Activated naive CD8-positive, alpha-beta T cell treated with anti-CD3 and anti-CD28 coated beads for 36 hours (primary cell): ENCODE measurements at places on chromosomes 3 and 15. TPM values are rescaled to one million over a fixed set of nuclear protein-coding genes. Genes with fewer than 3 reads are reported as not detected.

GRCh38 chr3:47000198-47000815 lies 20.8 kb downstream of the NBEAL2 start:
- no peak overlapping the region for H3K4me3 ChIP-seq
- H3K4me1 ChIP-seq, result peaks cover 10% of the 10 kb centered on the region
- H3K27me3 ChIP-seq, result no peaks in the 10 kb centered on the region
- no peak for DNase-seq

Gene TOP2B
- 128 TPM for total RNA-seq

- H3K27ac ChIP-seq, result no peak overlapping the region
- DNase-seq, result no peak
- H3K27me3 ChIP-seq, result peaks cover 34% of the 10 kb centered on the region
- no peaks in the 10 kb centered on the region for H3K36me3 ChIP-seq
These were observed 31.7 kb downstream of the ATP2B2 start for GRCh38 chr3:10473581-10474274.

Gene LMAN1L
- 0.33 TPM for total RNA-seq

DNA sequence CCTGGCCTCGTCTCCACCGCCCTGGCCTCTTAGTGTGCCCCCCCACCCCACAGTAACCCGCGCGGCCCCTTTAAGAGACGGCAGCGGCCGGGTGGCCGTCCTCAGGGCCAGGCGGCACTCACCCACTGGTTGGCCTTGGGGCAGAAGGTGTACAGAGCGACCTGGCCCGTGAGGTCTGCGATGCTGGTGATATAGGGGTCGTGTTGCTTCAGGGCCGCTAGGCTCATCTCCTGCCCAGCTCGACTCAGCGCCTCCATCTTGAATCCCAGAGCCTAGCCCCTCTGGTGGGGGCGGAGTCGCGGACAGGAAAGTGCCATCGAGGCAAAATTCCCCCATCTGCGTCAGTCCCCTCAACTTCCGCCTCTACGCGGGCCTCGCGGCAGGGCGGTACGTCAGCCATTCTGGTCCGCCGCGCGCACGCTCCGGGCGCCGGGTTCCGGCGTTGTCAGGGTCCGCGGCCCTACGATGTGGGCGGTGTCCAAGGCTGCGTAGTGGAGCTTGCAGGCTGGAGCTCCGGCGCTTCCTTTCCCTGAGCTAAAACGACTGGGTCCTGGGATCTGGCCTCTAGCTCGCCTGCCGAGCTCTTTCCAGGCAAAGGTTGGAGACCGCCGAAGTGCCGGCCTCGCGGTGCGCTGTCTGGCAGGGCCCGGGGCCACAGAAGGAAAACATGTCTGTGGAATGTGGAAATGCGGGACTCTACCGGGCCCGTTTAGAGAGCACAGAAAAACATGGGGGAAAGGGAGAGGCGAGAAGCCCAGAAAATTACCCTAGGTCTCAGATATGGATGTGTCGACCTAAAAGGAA lies at the start of gene DCP1A:
DCP1A (minus strand) TSS at position 283 of the 804 bp plus-strand sequence; CDS start at position 257, 26 bp downstream.
- peak within 1 kb of the TSS; percentile 98 for H3K4me3 ChIP-seq
- H3K36me3 ChIP-seq, result peaks cover 24% of the 10 kb centered on the region
- H3K27ac ChIP-seq, result peak within 1 kb of the TSS; percentile 98
- peak; percentile 96 for DNase-seq
- no peaks in the 10 kb centered on the region for H3K27me3 ChIP-seq
- peaks cover 27% of the 10 kb centered on the region for H3K4me1 ChIP-seq

Gene FOXB1
- 0.14 TPM for total RNA-seq

Gene CD200R1
- 1.8 TPM for total RNA-seq

Gene SCAANT1
- not detected for total RNA-seq

DNA sequence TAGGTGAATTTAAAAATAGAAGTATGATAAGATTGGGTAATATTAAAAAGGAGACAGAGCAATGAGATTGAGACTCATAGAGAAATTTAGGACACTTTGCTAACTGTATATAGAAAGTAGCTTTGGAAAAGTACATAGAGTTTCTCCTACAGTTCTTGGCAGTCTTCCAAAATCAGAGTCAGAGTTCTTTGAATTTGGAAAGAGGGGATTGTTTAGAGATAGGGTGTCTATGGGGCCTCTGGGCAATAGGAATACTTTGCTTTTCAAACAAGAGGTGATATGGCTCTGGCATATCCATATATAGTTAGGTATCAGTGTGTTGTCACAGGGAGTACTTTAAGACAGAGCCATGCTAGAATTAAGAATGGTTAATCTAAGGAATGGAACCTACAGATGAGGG lies 477.1 kb upstream of the KCNMB2 start:
- no peaks in the 10 kb centered on the region for H3K36me3 ChIP-seq
- H3K4me3 ChIP-seq, result no peak overlapping the region
- H3K27me3 ChIP-seq, result no peaks in the 10 kb centered on the region
- peaks cover 9% of the 10 kb centered on the region for H3K4me1 ChIP-seq
- no peak for DNase-seq

DNA sequence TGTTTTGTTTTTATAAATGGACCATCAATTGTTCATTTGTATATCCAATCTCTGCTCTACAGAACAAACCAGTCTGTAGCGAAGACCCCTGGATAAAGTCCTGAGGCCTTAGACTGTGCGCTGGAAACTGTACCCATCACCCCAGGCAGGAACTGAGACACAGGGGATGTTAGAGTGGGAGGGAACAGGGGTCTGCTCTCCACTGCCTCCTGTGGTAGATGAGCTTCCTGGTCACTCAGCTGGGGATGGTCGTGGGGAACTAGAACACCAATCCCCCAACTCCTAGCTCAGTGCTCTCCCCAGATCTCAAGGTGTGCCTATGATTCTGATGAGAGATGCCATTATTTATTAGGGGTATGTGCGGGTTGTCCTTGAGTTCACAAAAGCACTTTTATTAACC lies 340.2 kb upstream of the IGF1R start:
- no peak overlapping the region for H3K27ac ChIP-seq
- no peak for DNase-seq
- no peaks in the 10 kb centered on the region for H3K36me3 ChIP-seq
- H3K4me3 ChIP-seq, result no peak overlapping the region

- no peak for DNase-seq
- H3K36me3 ChIP-seq, result no peaks in the 10 kb centered on the region
- no peak overlapping the region for H3K27ac ChIP-seq
- no peaks in the 10 kb centered on the region for H3K4me1 ChIP-seq
These were observed 2.7 kb downstream of the RYR3 start for GRCh38 chr15:33313491-33313890.

DNA sequence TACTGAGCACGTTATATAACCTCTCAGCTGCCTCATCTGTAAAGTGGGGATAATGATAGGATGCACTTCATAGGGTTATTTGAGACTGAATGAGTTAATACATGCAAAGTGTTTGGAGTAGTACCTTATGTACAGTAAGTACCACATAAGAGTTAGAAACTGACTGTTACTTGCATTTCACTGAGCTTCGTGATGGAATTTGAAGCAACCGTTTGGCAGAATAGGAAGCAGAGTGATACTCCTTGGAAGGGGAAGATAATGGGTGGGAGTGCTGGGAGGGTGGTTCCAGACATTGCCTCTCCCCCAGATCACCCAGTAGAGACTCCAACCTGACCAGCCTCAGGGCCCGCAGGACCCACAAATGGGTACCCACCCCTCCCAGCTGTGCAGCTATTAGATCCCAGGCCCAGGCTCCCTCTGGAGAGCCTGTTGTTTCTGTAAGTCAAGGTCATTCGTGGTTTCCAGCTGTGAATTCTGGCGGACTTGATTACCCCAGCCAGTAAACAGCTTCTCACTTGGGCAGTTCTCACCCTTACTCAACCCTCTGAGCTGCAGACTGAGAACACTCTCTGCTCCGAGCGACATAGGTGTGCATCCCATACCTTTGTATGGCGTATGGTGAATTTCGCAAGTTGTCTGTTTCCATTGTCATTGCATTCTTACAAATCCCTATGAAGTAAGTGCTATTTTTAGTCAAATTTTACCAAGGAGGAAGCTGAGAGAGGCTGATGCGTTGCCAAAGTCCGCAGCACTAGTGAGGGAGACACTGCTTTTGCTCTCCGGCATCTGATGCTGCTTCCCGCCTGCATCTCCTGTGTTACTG lies 11.1 kb downstream of the ALPK3 start:
- no peak overlapping the region for H3K4me3 ChIP-seq
- no peaks in the 10 kb centered on the region for H3K36me3 ChIP-seq
- DNase-seq, result no peak

Gene ROBO1
- total RNA-seq, result 16.5 TPM

DNA sequence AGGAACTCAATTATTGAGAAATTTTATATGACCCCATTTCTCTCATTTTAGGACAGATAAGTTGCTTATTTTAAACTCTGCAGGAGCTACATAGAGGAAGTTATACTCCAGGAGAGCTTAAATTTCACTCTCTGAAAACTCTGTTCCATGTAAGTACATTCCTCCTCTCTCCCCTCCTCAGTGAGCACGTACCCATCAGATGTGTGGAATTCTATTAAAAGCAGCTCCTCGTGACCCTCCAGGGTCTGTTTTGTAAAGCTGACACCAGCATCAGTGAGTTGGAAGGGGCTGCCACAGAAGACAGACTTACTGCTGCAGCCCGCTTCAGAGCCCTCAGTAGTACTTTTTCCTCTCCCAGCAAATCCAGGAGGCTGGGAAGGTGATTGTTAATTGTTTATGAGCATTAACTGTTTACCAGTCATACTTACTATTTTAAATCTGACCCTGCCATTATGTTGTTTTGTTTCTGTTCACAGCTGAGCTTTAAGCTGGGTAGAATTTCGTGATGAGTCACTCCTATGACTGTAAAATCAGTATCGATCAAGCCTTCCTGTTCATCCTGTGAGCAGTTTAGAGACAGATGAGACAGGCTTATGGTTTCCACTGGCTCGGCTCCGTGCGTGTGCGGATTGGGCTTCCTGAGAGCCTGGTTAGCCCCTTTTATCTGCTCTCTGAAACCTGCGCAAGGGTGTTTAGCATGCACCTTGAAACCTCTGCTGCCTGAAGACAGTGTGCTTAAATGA lies 20.4 kb downstream of the IGF1R start:
- peak; percentile 56 for DNase-seq
- H3K4me1 ChIP-seq, result peaks cover 61% of the 10 kb centered on the region
- peaks cover 3% of the 10 kb centered on the region for H3K36me3 ChIP-seq
- no peaks in the 10 kb centered on the region for H3K27me3 ChIP-seq
- peak overlapping the region; percentile 13 for H3K27ac ChIP-seq

DNA sequence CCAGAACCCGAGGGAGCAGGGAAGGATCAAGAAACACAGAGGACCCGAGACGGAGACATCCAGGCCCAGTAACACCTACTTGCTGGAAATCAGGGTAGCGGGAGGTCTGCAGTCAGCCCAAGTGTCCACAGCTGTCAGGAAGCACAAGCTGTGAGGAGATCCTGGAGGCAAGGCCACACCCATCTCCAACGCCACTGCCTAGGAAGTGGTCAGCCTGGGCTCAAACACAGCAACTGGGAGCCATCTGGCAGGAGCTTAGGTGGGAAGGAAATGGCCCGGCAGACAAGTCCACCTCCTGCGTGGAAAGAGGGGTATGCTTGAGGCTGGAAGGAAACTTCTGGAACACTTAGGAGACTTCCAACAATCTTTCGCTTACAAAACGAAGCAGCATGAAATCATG lies 407.1 kb downstream of the VPS13C start:
- H3K27ac ChIP-seq, result no peak overlapping the region
- H3K4me3 ChIP-seq, result no peak overlapping the region
- peaks cover 3% of the 10 kb centered on the region for H3K27me3 ChIP-seq
- H3K4me1 ChIP-seq, result no peaks in the 10 kb centered on the region
- DNase-seq, result no peak

- H3K4me1 ChIP-seq, result no peaks in the 10 kb centered on the region
- no peak for DNase-seq
- H3K27ac ChIP-seq, result no peak overlapping the region
These were observed 272.0 kb downstream of the KLF13 start for GRCh38 chr15:31598620-31599019.

- no peak for DNase-seq
- H3K4me3 ChIP-seq, result no peak overlapping the region
- H3K4me1 ChIP-seq, result no peaks in the 10 kb centered on the region
- H3K27ac ChIP-seq, result no peak overlapping the region
These were observed 20.1 kb downstream of the FAM3D start for GRCh38 chr3:58646503-58646902.

GRCh38 chr3:194161131-194162045 lies 25.4 kb downstream of the HES1 start:
- no peak overlapping the region for H3K27ac ChIP-seq
- H3K36me3 ChIP-seq, result no peaks in the 10 kb centered on the region
- H3K27me3 ChIP-seq, result peaks cover 37% of the 10 kb centered on the region
- no peak overlapping the region for H3K4me3 ChIP-seq

- no peak overlapping the region for H3K27ac ChIP-seq
- peaks cover 31% of the 10 kb centered on the region for H3K27me3 ChIP-seq
- peaks cover 12% of the 10 kb centered on the region for H3K4me1 ChIP-seq
- DNase-seq, result no peak
- H3K36me3 ChIP-seq, result no peaks in the 10 kb centered on the region
- H3K4me3 ChIP-seq, result no peak overlapping the region
These were observed 37.0 kb downstream of the EPHB3 start for GRCh38 chr3:184598574-184598927.

Gene FAM107A
- total RNA-seq, result not detected

DNA sequence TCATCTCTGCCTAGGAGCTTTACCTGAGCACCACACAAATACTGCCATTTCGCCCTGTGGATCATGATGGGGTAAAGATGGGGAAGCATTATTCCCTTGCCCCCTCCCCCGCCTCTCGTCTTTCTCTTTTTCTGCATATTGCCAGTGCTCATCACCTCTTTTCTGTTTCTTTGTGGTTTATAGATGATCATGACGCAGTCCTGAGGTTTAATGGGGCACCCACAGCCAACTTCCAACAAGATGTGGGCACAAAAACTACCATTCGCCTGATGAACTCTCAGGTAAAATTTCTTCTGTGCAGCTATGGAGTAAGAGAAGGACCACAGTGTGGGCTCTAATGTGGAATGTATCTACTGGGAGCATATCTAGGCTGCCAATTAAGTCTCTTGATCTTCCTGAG lies 88.2 kb downstream of the RPL39L start:
- H3K27me3 ChIP-seq, result no peaks in the 10 kb centered on the region
- H3K4me3 ChIP-seq, result no peak overlapping the region
- peaks cover 59% of the 10 kb centered on the region for H3K4me1 ChIP-seq
- no peak for DNase-seq
- peak overlapping the region; percentile 85 for H3K27ac ChIP-seq

Gene SNRK
- 26.8 TPM for total RNA-seq

GRCh38 chr3:126111126-126111551 lies 27.2 kb upstream of the SLC41A3 start:
- H3K27me3 ChIP-seq, result no peaks in the 10 kb centered on the region
- no peak for DNase-seq
- no peaks in the 10 kb centered on the region for H3K36me3 ChIP-seq

DNA sequence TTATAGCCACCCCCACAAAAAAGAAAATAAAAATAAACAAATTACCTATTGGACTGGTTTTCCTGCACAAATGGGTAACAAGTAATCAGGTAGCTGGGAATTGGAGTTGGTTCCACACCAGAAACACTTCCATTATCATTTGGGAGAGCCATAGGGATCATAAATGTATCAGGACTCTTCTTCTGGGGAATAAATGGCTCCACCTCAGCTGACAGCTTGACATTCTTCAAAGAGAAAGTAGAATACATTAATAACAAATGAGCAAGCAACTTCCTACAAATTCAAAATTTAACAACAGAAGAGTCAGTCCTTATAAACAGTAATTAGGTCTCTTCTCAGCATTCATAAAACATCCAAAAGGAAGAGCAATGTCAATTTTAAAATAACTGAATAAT lies 8.7 kb downstream of the SECISBP2L start:
- no peaks in the 10 kb centered on the region for H3K36me3 ChIP-seq
- no peak for DNase-seq
- no peak overlapping the region for H3K27ac ChIP-seq

GRCh38 chr3:123155471-123156011 lies 46.2 kb upstream of the SEC22A start:
- H3K4me1 ChIP-seq, result no peaks in the 10 kb centered on the region
- DNase-seq, result no peak
- H3K27ac ChIP-seq, result no peak overlapping the region
- H3K27me3 ChIP-seq, result no peaks in the 10 kb centered on the region

Gene CACNA1D
- not detected for total RNA-seq

- peaks cover 2% of the 10 kb centered on the region for H3K27me3 ChIP-seq
- no peak overlapping the region for H3K27ac ChIP-seq
- H3K36me3 ChIP-seq, result no peaks in the 10 kb centered on the region
- H3K4me3 ChIP-seq, result no peak overlapping the region
These were observed 336.5 kb downstream of the PTPRG start for GRCh38 chr3:61897848-61898247.
